ENCODE measurements at places on chromosomes 1 and 21.

DNA sequence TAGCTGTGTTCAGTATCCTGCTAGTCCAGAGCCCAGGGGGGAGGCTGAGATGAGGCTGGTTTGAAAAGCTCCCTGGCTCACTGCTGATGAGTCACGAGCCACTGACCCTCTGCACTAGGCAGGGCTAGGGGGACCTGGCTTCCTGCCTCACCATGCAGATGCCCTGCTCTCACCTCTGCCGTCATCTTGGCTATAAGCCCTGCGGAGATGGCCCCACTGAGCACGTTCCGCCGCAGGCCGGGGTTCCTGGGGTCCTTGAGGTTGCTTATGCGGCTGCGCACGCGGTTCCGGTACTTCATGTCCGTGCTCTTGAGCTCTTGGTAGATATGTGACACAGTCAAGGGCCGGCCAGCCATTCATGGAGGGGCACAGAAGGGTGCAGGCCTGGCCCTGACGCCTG, 24.1 kb upstream of the ZNF436 start:
- no peak for DNase-seq

DNA sequence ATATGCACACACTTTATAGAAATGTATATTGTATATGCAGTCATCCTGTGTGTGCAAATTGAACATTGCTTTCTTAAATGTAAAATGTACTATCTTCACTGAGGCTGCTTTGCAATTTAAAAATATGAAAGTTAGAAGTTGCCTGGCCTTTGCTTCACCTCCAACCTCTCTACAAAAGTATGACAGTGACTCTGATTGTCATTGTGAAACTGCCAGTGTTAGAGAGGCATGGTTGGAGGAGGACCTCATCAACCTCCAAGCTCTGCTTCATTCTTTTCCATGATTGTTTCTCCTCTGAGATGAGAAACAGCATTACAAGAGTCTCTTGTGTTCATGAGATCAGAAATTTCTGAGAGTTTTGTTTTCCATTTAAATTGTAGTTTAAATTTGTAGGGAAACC, 185.5 kb downstream of the ZC3H11B start:
- DNase-seq, result no peak

DNA sequence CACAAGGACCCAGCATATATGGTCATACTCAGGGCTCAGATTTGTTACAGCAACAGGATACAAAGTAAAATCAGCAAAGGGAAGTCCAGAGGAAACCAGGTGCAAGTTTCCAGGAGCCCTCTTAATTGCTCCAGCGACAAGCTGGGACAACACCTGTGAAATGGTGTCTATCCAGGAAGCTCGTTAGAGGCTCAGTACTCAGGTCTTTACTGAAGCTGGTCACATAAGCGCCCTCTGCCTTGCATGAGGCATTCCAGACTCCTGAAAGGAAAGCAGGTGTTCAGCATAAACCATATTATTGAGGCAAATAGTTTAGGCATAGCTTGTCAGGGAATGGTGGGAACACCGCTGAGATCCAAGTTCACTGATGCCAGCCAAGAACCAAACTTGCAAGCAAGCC, 231.0 kb downstream of the SLC35F3 start:
- no peak for DNase-seq

GRCh38 chr1:98898940-98899339, 105.7 kb downstream of the PLPPR5 start:
- DNase-seq, result no peak

DNA sequence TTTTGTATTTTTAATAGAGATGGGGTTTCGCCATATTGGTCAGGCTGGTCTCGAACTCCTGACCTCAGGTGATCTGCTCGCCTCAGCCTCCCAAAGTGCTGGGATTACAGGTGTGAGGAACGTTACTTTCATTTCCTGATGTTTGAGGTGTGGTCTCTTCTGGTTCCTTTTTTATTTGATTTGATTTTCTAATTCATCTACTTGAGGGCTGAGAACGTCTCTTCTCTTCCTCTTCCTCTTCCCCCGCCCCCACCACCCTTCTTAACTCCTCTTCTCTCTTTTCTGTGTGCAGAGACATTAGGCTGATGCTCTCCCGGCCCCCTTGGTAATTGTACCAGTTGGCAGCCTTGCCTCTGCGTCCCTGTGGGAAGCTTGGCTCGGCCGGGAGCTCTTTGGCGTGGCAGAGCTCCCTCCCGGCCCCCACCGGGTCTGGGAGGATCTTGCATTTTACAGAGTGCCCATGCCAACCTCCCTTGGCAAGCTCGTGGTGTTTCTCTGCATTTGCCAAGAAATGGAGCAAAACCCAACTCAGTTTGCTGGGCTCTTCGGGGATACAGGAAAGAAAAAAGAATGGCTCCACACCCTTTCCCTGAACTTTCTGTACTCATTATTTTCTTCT, 19.9 kb downstream of the CRYAA start:
- DNase-seq, result no peak

DNA sequence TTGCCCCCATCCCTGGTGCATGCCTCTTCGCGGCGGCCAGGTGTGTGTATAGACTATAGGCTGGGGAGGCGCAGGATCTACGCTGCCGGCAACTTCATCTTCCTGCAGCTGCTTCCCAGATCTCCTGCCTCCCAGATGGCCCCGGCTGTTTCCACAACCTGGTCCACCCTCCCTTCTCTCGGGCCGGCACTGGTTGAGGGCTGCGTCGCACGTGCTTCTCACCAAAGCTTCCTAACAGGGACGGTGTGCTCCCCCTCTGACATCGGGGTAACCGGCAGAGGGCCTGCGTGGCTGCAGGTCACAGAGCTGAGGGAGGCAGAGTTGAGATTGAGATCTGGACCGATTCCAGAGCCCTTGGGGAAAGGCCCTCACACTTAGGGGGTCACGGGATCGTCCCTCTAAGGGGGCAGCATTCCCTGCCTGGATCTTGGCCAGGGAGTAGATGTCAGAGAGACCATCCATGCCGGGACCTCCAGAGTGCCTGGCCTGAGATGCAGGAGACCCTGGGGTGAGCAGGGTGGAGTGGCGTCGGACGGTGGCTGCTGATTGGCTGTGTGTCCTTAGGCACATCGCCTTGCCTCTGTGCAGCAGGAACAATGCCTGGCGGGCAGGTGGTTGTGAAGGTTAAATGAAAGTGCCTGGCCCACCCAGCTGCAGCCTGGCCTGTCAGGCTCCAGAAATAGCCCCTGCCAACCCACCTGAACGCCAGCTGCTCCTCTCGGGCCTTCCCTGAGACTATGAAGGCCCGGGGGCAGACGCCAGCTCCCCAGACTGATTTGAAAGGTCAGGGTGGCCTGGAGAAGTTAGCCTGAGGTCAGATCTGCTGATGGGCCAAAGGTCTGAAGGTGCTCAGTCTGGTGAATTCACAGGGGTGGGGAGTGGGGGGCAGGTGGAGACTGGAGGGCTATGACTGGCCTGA, 6.1 kb upstream of the MASP2 start:
- DNase-seq, result no peak
